ENCODE measurements at places on chromosomes 4 and X.

GRCh38 chr4:83389037-83389720 is 54.5 kb upstream of the HPSE start:
- DNase-seq = no peak

GRCh38 chr4:174036576-174036975 is 246.9 kb downstream of the FBXO8 start:
- no peak for DNase-seq

DNA sequence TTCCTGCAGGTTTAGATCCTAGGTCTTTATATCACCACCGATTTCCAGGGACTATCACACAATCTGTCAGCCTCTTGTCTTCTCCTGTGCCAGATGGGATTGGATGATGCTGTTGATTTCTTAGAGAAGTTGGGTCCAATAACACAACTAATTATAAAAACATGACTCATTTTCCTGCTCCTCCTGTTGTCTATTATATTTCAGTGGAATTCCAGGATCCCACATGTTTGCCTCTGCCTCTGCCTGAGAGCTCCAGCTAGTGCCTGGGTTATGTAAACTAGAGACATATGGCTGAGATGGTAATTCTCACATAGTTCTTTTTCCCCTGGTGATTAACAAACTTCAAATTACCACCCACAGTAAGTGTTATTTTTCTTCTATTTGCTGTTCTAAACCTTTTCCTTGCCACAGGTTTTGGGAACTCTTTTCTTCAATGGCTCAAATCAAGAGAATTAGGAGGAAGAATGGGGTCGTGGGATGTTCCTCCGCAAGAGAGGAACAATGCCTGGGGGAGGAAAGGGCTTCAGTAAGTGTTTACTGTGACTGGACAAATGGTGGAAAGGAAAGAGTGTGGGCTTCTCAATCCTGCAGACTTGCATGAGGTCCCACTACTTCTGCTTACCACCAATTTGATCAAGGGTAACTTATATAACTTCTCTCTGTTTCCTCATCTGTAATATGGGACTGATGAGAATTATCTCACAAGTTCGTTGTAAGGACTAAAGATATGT is 3.4 kb upstream of the HOPX start:
- DNase-seq = no peak

- DNase-seq = no peak
Measured at GRCh38 chr4:165326831-165327210, 648 bp upstream of the MSMO1 start.

DNA sequence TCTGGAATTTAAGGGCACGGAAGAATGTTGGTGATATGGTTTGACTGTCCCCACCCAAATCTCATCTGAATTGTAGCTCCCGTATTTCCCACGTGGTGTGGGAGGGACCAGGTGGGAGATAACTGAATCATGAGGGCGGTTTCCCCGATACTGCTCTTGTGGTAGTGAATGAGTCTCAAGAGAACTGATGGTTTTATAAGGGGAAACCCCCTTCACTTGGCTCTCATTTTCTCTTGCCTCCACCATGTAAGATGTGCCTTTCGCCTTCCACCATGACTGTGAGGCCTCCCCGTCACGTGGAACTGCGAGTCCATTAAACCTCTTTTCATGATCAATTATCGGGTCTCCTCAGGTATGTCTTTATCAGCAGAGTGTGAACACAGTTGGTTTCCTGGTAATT is 25.6 kb upstream of the DHRSX start:
- DNase-seq = no peak

DNA sequence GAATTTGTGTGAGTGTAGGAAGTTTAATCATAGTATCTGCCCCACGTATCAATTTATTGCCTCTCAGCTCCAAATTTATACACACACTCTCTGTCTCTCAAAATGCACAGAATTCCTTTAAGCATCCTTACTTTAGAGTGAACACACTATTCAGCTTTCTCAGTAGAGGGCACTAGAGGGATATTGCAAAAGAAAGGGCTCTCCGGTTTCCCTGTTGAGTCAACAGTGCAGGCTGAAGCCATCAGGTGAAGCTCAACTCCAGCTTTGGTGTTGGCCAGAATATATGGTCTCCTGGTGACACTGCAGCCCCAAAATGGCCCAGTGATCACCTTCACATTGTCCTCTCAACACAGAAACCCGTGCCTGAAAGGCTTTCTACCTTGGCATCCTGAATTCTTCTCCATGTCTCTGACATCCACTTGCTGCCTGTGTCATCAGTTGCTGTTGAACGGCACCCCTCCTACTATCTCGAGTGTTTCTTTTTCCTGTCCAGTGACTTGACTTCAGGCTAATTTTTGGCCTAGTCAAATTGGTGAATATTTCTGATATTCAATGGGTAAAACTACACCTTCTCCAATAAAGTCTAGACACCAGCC is 670.5 kb downstream of the GABRG1 start:
- DNase-seq = no peak

DNA sequence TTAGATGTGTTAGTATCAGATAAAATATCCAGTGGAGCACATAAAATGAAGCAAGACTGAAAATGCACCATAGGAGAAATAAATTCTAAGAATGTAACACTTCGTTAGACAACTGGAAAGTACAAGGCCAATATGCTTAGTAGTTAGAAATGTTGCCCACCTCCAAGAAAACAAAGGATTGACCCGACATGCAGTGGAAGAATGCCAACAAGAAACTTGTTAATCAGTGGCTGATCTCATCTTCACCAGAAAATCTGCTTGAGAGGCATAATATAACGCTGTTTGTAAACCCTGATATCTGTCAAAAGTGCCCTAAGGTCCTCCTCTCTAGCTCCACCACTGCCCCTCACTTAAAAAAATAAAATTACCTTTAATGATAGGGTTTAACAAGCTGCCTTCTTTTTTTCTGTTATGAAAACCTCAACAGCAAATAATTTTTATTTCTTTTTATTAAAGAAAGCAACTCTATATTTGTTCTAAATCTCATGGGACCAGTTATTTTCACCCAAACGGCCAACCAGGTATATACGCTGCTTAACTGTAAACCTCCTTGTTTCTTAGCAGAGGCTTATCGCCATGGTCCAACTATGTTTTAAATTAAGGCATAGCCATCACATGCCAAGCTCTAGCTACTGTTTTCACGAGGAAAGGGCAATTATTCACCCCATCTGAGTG is 1.8 kb downstream of the RASGEF1B start:
- DNase-seq = no peak

- no peak for DNase-seq
Measured at GRCh38 chrX:116213262-116213661, 42.7 kb downstream of the AGTR2 start.
